ENCODE measurements at places on chromosomes 5 and 9.

DNA sequence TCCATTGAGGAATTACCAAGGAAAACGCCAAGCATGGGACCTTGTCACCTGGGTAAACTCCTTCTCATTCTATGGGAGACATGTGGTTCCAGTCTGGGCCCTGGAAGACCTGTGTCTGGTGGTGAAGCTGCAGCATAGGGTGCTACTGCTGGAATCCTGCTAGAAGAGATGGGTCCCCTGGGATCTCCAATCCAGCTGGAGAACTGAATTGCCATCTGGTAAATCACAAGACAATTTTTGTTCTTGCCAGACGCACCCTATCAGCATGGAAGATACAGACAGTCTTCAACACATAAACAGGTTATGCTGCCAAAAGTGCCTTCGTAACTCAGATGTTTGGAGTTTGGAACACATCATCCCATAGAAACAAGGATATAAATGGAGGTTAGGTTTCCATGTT lies 424.0 kb upstream of the BRINP1 start:
- no peak for DNase-seq

DNA sequence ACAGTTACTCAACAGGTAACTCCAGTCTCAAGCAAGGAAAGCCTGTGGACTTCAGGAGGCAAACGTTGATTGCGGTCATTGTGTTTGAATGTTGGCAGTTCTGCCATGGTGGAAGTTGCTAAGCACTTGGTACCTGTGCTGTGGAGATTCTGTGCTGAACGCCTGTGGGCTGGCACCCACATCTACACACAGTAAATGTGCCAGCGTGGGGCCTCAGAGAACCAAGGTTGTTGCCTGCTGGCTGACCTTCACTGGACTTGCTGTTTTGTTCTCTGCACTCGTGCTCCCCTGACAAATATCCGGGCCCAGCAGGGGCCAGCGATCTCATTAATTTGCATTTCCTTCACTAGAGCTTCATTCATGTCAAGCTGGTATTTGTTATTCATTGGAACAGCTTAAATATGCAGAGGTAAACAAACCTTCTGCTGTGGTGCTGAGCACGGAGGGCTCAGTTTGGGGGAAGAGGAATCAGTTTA lies 141.8 kb downstream of the PRKACG start:
- DNase-seq: no peak

DNA sequence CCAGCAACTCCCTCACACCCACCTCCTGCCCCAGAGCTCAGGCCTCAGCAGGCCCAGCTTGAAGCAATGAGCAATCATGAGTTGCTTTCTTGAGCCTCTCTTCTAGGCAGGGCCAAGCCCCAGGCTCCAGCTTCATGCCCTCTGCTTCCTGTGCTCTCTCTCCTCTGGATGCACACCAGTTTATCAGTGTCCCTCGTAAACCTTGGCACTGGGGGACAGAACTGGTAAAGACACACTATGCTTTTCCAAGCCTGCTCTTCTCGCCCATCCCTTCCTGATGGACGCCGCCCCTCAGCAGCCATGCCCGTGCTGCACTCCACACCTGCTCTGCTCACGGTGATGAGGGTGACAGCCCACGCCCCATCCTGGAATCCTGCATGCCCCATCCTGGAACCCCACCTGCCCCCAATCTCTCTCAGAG lies 49.4 kb upstream of the ORM1 start:
- DNase-seq: no peak

DNA sequence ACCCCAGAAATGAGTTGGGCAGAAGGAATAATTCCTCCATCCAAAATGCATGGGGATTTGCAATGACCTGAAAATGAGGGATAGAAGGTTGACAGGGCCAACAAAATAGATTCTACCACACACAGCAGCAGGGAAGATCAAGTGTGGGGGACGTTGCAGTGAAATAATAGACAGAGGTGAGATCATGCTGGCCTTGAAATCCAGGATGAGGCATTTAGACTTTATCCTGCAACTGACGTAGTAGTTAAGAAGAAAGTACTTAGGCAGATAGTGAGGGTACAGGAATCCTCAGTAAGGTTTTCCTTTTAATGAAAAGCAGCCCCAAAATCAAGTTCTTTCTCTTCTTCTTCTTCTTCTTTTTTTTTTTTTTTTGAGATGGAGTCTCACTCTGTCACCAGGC lies 31.6 kb upstream of the TGFBR1 start:
- DNase-seq: no peak

GRCh38 chr9:134285215-134285845 lies 40.9 kb upstream of the RXRA start:
- DNase-seq: no peak

DNA sequence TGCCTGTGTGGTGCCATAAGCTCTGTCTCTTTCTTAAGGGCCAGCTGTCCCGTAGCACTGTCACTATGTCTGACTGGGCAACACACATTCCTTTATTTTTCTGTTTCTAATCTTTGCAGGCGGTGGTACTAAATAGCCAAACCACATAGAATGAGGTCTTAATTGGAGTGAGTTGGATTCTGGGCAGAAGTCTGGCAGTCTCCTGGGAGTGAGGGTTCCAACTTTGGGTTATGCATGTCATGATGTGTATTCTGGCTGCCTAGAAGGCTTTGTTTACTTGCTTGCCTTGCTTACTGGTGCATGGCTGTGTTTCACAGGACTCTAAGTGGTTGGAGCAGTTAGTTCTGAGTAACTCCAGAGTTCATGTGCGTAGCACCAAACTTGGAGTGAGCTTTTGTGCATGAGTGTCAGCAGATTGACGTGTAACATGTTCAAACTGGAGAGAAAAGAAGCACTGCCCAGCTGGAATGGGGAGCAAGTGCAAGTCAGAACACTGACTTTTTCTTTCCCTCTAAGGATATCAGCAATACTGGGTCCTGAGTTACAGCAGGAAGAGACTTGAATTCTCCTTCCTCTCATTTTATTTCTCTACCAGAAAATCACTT lies 185.8 kb downstream of the PCSK1 start:
- no peak for DNase-seq

- DNase-seq: no peak
Observed at GRCh38 chr5:10538103-10538788, 25.6 kb upstream of the ANKRD33B start.

DNA sequence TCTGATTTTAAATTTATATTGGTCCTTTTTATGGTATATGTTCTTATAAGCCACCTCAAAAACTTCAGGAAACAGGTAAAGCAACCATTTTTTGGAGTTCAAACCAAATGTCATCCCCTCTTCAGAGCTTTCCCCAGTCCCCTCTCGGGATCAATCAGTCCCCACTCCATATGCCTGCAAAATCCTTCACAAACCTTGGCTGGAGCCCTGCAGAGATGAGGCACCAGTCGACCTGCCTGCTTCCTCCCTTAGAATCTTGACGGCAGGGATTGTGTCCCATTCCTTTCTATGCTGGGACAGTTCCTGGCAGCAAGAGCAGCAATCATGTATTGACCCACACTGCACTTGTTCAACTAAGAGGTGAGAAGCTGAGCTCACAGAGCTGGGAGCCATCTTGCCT lies 22.6 kb downstream of the B4GALT1 start:
- DNase-seq: no peak

GRCh38 chr9:27627188-27627564 lies 53.9 kb upstream of the C9orf72 start:
- no peak for DNase-seq

DNA sequence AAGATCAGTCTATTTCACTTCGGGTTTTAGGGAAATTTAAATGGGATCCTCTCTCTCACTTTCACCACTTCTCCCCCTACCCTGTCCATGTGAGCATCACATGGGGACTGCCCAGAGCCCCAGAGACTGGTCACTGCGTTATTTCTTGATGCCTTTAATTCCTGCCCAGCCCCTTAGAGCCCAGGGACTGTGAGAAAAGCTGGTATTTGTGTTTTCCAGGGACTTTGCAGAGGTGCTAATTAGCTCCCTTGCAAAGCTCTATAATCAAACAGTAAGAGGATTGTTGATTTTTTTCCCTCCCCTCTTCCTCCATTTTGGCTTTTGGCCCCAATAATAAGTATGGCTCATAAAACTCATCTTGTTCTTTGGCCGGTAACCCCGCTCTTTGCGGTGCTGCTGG lies 35.6 kb downstream of the NTRK2 start:
- DNase-seq: no peak

- DNase-seq: no peak
Observed at GRCh38 chr9:117030254-117030768, 343.2 kb downstream of the TRIM32 start.

DNA sequence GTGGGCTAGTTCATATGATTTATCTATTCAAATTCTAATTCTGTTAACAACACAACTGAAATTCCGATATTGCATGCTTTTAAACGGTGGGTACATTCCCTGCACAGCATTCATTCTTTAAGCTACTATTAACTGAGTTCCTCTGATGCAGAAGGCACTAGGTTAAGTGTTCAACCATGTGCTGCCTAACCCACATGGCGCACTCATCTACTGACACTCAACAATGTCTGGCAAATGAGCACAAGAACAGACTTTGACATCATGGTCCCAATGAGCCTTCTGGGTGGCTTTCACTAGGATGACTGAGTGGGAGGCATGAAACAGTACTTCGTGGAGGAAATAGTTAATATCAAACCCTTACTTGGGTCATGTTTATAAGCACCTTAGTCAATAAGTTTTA lies 10.2 kb downstream of the NREP start:
- DNase-seq: no peak

DNA sequence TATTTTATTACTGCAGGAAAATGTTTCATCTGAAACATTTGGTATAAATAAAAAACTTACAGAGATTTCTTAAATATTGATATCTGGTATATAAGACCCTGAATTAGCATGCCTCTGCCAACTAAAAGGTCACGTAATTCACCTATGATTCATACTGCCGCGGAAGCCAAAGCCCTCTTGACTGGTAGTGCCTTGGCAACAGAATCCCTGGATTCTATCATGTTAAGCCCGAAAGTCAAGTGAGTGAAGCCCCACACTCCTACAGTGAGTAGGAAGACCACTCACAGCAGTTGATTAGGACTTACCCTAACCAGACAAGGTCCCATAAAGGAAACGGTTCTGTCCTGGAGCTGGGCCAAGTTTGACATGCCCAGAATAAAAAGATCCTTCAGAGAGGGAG lies 175.6 kb upstream of the NREP start:
- no peak for DNase-seq

GRCh38 chr5:79787448-79787847 lies 97.8 kb downstream of the CMYA5 start:
- no peak for DNase-seq

DNA sequence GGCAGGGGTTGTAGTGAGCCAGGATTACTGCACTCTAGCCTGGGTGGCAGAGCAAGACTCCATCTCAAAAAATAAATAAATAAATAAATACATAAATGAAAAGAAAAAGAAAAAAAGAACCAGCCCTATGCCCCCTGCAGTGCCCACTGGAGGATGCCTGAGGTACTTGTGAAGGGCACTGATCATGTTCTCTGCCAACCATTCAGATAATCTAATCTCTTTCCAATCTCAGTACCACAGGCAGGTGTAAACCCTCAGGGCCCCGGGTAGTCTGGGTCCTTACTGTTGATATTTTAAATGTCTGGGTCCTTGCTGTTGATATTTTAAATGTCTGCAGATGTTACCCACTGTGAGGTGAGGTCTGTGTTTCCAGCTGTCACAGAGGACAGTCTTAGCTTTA lies 321.8 kb upstream of the ADCY2 start:
- no peak for DNase-seq

DNA sequence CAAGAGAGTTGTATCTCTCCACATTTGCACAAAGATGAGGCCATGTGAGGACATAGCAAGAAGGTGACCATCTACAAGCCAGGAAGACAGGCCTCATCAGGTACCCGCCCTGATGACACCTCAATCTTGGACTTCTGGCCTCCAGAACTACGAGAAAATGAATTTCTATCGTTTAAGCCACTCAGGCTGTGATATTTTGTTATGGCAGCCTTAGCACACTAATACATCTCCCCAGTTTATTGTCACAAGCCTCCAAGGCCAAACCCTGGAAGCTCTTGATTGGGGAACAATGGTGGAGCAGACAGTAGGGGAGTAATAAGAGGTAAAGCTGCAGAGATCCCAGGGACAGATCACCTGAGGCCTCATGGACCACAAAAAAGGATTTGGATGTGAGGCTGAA lies 7.7 kb upstream of the P4HA2 start:
- no peak for DNase-seq

DNA sequence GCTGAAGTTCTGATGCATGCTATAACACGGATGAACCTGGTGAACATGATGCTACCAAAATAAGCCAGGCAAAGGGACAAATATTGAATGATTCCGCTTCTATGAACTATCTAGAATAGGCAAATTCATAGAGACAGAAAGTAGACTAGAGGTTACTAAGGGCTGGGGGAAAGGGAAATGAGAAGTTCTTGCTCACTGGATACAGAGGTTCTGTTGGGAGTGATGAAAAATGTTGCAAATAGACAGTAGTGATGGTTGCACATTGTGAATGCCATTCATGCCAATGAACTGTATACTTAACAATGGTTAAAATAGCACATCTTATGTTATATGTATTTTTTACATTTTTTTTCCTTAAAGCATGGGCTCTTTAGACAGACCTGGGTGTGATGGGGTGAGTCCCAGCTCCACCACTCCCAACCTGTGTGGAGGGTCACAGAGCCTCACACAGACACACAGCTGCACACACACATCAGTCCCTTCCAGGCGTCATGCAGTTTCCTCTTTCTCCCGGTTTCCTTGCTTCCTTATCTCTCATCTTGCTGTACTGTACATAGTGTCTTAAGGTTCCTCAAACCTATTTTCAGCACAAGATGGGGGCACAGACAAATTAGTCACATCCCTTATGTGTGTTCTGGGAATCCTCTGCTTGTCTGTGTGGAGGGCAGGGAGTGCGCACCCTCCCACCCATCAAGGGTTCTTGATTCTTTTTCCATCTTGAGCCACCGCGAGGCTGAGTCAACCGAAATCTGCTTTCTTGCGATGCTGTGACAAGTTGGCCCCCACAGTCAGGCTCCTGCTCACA lies 192.9 kb downstream of the CRB2 start:
- DNase-seq: no peak

DNA sequence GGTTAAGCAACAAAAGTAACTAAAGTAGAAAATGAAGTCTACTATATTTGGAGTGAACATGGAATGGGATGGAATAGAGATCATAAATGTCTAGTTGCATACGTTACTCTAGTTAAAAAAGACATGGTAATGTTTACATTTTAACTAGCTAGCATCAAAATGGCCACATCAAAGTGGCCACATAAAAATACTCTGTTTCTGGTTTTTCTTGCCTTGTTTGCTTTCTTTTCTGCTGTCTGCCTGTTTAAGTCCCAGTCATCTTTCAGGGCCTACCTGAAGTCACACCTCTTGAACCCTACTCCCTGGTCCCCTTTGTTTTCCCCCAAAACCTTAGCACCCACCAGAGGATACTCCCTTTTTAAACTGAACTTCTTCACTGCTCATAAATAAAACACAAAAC lies 6.4 kb upstream of the KIF2A start:
- DNase-seq: no peak

- DNase-seq: no peak
Observed at GRCh38 chr5:17378346-17378997, 119.6 kb upstream of the TAF11L2 start.

GRCh38 chr5:56106837-56107236 lies 112.1 kb upstream of the IL6ST start:
- no peak for DNase-seq

DNA sequence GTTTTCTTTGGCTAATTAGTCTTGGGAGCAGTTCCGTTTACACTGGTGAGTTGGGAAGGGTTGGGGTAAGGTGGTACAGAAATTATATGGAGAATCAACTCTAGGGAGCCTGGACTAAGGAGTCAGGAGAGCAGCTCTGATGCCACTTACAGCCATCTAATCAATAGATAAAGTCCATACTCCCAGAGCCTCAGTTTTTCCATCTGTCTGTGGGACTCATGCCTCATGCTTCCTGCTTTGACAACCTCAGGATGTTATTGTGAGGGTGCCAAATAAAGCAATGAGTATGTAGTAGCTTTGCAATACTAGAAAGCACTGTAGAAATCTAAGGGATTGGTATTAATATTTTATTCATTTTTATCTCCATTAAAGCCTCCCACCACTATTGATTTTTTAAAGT lies 105.0 kb downstream of the GALNT10 start:
- no peak for DNase-seq

Data from HT-29 (cell line).